ENCODE measurements at places on chromosomes 6 and 20. TPM values are rescaled to one million over a fixed set of nuclear protein-coding genes. Genes with fewer than 3 reads are reported as not detected.
A peak's percentile ranks its signal among the peaks of the same experiment; 100 is the strongest.

GRCh38 chr6:2109796-2110195 is 135.6 kb downstream of the GMDS start:
- DNase-seq: no peak

The IBTK gene
- total RNA-seq: 37.2 TPM

- no peak for DNase-seq
Measured at GRCh38 chr20:51494241-51495110, 48.0 kb downstream of the NFATC2 start.

- no peak for DNase-seq
Measured at GRCh38 chr6:113464536-113464935, 392.6 kb upstream of the MARCKS start.

The PPT2 gene
- 27.3 TPM for total RNA-seq

The AHI1 gene
- 11.7 TPM for total RNA-seq

GRCh38 chr20:14576196-14576877 is 238.9 kb upstream of the FLRT3 start:
- no peak for DNase-seq

- peak; percentile 76 for DNase-seq
Measured at GRCh38 chr6:7541175-7542064, at the start of gene DSP. DSP (plus strand) TSS chr6:7541671; CDS start chr6:7541916, 245 bp downstream.

DNA sequence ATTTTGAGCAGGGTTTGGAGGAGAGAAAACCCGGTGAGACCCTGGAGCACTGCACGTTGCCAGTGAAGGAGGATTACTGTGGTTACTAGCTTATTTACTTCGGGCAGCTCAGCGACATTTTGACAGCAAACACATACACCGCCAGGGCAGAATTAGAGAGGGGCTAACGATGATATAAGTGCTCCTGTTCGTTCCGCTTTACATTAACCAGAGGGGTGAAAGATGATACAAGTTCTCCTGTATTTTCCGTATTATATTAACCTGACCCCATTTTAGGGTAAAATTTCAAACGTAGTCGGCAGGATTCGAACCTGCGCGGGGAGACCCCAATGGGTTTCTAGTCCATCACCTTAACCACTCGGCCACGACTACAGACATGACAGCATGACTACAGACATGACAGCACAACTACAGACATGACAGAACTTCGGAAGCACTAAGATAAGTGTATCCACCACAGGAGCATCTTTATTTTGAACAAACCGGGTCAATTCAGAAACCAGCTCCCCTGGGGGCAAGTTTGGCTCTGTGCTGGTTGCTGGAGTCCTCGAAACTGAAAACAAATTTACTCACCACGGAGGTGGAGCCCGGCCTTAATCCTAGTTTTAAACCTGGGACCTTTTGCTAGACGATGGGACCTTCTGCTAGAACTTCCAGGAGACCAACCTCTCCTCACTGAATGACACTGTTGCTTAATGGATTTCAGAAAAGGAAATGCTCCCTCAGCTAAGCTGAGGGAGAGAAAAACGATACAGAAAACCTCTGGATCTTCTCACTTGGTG is 80.4 kb upstream of the ZNF184 start:
- DNase-seq: peak; percentile 84

DNA sequence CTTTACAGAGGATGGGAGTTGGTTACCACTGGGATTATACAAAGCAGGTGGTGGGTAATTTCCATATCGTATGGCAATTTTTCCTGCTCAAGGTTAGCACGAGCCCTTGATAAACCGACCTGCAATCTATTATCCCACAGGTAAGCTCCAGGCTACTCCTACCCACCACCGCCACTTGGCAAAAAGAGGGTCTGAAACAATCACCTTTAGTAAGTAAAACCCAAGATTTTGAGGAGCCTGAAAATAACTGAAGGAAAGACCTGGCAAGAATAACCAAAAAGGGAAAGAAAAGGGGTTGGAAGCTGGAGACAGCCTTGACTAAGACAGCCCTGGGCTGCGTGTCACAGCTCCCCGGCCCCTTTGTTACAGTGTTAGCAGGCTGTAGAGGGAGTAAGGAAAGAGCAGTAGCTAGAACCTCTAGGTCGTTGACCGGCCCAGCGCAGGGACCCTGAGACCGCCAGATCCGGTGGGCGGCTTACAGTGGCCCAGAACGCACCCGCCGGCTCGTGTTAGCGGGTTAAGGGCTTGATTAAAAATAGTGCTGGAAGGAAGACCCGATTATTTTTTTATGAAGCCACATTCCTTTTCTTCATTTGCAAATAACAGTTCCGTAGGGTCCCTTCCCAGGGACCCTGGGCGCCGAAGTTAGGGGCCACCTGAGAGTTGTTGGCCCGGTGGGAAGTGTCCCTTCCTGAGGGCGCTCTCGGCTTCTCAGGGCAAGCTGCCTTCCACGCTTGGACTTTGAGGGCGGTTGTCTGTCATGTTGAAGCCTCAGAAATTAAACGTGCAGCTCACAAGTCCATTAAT is 30.5 kb downstream of the TFAP2B start:
- DNase-seq: no peak

DNA sequence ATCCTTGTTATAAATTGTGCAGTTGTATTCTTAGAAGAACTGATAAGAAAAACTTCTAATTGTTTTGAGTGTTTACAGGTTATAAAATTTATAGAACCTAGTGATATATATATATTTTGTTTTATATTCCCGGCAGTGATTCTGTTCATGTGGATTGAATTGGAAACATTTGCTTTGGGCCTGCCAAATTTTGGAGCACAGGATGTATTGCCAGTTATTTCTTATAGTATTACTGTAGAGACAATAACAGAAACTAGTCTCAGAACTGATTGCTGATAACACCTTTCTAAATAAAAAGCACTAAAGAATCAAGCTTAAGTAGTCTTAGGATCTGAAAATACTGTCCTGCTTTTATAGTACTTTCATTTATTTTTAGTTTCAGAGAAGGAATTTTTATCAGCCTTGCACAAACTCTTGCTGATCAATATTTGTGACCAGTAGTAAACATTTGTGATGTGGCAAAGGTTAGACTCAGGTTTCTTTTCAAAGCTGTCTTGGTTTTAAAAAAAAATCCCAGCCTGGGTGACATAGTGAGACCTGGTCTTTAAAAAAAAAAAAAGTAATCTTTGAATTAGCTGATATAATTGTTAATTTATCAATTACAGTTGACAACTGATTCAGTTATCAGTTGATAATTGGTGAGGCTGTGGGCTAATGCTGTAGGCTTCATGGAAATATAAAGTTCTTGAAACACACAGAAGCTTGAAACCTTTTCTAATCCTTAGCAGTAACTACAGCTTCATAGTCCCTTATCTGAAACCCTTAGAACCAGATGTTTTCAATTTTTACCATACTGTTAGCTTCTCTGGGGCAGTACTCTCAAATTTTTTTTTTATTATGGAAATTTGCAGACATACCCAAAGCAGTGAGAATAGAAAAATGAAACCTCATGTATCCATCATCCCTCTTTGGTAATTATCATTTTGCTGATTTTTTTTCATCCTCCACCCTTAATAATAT is 42.4 kb downstream of the RNGTT start:
- no peak for DNase-seq

DNA sequence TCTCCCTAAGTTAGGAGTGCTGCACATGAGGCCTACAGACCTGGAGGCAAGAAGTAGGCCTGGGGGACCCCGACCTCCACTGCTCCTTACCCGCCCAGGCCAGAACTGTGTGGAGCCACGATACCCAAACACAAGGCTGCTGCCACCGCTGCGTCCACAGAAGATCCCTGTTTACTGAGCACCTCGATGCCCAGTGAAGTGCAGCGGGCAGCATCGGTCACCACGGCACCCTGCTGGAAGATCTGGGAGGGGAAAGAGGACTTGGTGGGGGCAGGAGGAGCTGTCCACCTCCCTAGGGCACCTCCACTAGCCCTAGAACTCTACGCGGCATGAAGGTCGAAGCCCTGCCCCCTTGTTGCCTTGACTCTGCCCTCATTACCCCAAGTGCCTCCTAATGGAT is 9.9 kb downstream of the GGT7 start:
- DNase-seq: no peak

The SLC17A5 gene
- 31.2 TPM for total RNA-seq

DNA sequence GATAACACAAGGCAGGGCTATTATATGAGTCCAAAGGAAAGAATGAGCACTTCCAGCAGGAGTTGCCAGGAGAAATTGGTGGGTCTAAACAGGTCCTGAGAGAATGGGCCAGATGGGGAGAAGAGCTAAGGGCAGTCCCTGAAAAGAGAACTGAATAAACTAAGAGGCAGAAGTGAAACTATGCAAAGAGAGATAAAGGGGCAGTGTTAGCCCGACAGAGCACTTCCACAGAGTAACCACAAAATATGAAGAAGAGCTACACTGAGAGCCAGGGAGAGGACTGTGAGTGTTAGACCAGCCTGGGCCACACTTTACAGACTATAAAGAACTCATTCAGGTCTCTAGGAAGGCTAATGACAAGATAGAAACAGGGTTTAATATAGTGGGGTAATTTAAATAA is 43.8 kb downstream of the RALGAPA2 start:
- DNase-seq: no peak

The WFDC11 gene
- total RNA-seq: not detected

GRCh38 chr6:4272996-4273395 is 137.6 kb upstream of the ECI2 start:
- no peak for DNase-seq

DNA sequence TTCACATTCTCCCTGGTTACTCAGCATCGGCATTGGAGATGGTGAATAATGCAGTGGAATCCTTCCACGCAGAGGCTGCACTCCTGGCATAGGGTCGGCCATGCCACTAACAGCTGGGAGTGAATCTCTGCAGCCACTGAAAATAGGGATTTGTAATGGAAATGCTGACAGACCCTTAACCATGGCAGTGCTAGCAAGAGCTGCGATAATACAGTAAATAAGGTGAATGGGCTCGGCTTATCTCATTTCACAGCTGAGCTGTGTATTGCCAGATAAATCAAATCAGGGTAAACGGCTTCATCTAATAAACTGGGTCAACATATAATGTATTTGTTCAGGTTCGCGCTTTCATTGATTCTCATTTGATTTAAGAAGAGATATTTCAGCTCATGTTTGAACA is 156.8 kb downstream of the SLC35B3 start:
- DNase-seq: peak; percentile 12

DNA sequence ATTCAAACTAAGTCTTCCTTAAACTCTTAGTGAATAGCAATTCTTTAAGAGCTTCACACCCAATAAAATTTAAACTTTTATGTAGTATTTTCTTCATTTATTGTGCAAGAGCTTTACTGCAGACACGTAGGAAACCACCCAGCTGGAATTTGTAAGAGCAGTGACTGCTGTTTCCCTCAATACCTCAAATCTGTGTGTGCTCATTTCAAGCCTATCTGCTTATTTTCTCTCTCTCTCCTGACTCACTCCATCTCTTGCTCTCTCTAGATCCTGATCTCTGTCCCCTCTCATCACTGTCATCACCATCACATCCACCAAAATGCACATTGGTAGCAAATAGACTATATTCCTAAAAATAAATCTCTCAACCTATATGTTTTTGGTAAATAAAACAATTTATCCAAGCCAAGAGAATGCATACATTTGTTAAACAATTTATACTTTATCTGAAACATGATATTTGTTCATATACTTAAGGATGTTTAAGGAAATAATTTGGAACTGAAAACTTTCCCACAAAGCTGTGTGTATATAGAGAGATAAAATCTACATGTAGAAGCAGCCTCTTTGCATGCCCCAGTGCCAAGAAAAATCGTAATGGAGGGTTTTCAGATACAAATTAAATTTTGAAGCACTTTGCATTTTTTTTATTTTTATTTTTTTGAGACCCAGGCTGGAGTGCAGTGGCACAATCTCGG is 273.0 kb downstream of the TFAP2A start:
- no peak for DNase-seq

All from Caki2 (cell line).